ENCODE measurements at places on chromosomes 3 and 15. TPM values are rescaled to one million over a fixed set of nuclear protein-coding genes. Genes with fewer than 3 reads are reported as not detected.

DNA sequence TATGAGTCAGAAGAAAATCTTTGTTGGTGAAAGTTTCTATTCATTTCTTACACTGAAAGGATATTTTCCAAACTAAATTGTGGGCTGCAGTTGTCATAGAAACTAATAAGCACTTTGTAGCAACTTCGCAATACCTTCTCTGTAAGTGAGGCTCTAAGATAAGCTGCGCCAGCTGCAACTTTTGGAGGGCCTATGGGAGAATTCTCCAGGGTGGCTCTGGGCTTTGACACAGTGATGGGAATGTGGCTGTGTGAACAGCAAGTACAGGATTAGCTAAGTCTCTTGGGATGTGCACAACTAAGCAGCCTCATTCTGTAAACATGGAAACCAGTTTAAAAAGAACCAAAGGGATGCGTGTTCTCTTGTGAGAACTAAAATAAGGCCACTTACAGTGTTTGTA lies 124.6 kb upstream of the SGO1 start:
- no peak for DNase-seq

The IL5RA gene
- total RNA-seq = not detected

DNA sequence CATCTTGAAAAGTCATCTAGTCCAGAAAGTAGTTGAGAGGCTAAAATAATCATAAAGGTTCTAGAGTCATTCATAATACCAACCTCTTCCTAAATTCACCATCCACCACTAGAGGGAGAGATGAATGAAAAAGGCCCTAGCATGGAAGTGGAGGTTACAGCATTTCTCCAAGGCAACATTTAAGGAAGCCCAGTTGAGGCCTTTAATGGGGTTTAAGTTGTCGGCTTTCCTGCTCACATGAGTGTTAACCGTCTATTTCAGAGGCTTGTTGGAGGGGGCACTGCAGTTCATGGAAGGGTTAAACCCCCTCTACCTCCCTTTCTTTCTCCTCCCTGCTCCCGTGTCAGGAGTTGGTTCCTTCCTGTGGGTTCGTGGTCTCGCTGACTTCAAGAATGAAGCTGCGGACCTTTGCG lies 3.8 kb upstream of the SLCO3A1 start:
- no peak for DNase-seq

GRCh38 chr15:82537351-82537908 lies 2.8 kb downstream of the RPS17 start:
- DNase-seq = no peak

The UBAP1L gene
- total RNA-seq = 3.9 TPM
